ENCODE measurements at places on chromosomes 7 and 10.

DNA sequence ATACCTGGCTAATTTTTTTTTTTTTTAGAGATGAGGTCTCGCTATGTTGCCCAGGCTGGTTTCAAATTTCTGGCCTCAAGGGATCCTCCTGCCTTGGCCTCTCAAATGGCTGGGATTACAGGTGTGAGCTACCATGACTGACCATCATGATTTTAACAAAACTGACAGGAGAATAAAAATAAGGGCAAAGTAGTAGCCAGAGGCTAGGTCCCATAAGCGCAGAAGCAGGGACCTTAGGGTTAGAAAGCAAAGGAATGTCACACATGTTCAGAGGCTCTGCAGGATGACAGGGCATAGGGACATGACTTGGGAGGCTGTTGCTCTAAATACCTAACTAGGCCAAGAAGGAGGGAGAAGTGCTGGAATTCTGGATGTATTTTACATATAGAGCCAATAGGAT is 5.1 kb upstream of the LIMK1 start:
- no peak for DNase-seq

- no peak for DNase-seq
Observed at GRCh38 chr7:135322571-135323340, 89.1 kb downstream of the STRA8 start.

DNA sequence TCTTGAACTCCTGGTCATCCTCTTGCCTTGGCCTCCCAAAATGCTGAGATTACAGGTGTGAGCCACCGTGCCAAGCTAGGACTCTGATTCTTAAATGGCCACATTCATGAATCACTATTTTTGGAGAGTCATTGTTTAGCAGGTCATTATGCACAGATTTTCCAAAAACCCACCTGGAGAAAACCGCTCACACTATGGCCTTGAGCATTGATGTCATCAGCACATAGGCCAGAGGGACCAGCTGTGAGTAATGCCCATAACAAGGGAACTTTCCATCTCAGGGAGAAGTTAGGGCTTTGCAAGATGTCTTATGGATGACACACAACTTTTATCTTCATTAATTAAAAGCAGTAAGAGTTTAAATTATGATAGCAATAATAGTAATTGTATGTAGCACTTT is 86.4 kb upstream of the KIF5B start:
- DNase-seq, result no peak

- DNase-seq, result no peak
Observed at GRCh38 chr7:23680414-23681405, 711 bp downstream of the FAM221A start.

DNA sequence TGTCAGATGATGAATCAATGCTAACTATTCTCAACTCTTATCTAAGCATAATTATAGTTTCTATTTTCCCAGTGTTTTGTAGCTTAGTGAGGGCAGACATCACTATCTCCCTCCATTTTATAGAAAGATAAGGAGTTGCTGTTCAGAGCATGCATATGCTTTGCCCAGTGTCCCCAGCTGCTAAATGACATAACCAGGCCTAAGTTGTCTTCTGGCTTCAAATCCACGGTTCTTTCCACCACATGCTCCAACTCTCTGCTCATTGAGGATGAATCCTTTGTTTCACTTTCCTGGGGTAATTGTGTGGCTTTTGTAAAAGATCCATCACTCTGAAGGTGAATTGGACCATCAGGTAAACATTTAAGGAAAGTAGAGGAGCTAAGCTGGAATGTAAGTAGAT is 134.0 kb downstream of the SNX10 start:
- DNase-seq, result no peak

DNA sequence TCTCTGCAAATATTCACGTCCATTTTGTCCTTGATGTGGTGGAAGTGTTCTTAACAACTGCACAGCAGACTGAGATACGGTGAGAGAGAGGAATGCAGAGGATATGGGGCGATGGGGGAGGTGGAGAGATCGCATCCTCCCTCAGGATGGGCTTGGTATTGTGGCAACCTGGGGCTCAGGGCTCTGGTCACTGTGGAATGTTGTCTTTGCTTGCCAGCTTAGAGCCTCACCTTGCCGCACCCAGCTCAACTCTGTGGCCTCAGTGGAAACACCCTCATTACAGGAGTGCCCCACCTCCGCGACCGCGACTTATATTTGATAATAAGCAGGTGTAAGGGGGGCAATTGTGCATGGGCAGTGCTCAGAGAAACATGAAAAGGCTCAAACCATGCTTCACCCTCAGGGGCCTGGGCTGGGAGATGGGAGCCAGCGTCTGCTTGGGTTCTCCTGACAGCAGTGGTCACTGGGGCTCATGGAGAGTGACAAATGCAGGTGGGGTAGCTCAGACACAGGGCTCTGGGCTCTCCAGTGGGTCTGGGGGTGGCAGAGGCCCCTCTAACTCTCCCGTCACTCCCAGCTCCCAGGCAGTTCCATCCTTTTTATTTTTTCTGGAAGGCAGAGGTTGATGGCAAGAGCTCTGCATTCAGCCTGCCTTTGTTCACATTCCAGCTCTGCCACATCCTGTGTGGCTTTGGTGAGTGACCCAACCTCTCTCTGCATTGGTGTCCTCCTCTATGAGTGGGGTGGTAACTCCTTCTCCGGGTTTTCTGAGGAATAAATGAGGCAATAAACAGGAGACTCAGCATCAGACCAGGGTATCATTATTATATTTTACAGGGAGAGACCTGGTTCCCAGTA is 43.1 kb upstream of the EMX2 start:
- no peak for DNase-seq

DNA sequence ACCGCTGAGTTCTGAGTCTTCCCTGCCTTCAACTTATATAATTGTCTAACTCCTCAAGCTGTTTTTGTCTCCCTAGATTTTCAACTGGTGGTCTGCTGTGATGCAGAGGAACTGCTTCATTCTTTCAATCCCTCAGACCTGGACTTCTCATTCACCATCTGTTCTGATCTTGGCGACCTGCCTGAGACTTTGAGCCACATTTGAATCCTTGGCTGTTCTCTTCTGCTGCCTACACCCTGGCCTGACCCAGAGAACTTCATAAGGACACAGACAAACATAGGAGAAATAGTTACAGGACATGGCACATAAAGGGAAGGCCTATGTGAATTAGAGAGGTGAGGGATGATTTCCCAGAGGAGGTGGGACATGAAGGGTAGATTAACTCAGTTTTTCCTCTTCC is 326.7 kb downstream of the PTEN start:
- DNase-seq, result no peak

- no peak for DNase-seq
Observed at GRCh38 chr7:13933091-13933490, 56.4 kb downstream of the ETV1 start.

DNA sequence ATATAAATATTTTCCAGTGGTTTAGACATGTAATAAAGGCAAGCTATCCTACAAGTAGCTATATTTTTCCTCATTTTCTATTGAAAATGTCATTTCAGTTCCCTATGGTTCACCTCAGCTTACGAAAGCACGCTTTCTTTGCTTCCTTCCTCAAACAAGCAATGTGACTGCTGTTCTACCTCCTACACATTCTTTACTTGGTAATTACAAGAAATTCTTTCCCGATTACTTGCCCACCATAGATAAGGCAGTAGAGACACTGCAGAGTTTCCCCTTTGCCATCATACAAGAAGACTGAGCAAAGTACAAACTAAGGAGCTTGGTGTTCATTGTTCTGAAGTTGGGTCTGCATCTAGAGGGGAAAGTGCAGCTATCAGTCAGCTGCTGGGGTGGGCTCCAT is 249.4 kb downstream of the CRPPA start:
- DNase-seq, result no peak

GRCh38 chr7:131839967-131840690 is 283.7 kb upstream of the PODXL start:
- DNase-seq, result no peak

GRCh38 chr7:27771111-27771510 is 31.1 kb downstream of the TAX1BP1 start:
- no peak for DNase-seq

GRCh38 chr10:43057831-43058340 is 19.0 kb upstream of the RET start:
- DNase-seq, result no peak

DNA sequence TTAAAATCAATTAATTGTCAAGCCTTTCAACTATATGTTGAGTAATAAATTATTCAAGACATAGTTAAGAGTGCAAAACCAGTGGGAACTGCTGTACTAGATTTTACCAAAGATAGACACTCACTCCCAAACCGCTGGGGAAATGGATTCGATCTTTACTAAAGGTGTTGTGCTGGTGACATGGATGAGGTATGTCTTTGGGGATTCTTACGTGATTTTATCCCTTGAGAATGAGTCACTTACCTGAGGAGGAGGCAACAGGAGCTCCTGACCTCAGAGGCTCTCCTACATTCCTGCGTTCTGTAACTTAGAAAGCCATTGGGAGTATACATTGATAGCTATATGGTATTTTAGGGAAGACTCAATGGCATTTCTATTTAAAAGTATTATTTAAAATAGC is 165.5 kb downstream of the PKD1L1 start:
- DNase-seq, result no peak

DNA sequence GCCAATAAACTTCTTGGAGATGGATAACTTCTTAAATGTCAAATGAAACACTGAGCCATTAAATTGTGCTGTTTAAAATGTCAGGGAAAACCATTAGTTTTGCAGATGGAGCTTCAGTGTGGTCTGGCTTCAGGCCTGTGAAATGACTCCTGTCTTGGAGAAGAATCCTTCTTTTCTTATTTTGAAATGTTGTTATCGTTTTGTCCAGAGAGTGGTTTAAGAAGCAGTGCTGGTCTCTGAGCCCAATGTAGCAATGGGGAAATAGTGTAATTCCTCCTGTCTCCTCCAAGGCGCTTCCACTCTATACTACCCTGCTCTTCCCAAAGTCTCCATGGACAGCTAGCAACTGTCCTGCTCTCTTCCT is 177.6 kb downstream of the REEP3 start:
- no peak for DNase-seq

DNA sequence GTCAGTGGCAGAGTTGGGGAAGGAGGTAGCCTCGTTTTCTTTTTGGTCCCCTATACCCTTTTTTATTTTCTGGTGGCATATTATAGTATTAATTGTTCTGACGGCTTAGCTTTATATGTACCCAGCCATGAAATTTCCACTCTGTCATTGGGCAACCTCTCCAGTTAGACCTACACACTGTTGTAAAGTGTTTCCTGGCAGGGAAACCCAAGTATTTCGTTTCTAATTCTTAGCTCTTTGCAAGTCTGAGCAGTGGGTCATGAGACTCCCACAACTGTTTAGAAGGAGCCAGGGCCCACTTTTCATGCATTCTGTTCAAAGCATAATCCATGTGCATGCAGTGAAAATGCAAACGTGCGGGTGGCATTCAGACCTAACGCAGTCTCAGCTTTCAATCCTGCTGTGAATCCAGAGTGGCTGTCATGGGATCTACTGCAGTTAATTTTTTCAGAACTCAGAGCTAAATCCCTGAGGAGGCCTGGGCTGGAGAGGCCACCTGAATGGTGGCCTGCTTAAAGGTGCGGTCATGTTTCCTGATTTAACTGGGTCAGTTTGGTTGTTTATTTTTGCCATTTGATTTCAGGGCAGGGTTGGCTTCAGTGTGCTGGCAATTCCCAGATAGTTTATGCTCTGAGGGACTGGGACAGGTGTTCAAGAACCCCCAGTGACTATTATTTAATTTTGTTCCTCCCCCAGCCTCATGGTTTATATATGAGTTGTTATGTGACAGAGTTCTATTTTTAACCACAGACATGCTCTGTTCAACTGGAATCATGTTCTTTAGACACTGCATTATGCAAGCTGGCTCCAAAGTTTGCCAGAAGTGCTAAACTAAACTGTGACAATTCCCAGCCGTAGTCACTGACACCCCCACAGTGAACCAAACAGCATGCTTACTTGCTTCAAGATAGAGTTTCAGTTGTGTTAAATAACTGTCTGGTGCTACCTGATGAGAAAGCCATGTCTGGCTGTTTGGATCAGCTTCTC is 27.4 kb upstream of the SYPL1 start:
- no peak for DNase-seq

GRCh38 chr7:127189886-127190285 is 62.9 kb downstream of the GRM8 start:
- DNase-seq, result no peak

DNA sequence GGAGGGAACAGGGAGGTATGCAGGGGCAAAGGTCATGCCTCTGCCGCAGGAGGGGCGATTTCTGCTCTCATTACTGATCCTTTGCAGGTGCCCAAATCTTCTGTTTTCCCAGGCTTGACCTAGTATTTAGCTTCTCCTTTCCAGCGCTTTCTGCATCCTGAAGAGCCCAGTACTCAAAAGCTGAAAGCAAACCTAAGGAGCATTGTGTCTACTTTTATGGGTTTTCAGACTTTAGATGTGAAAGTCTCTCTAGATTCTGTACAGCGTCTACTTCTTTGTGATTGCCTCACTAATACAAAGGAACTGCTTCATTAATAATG is 560 bp downstream of the GBF1 start:
- no peak for DNase-seq

DNA sequence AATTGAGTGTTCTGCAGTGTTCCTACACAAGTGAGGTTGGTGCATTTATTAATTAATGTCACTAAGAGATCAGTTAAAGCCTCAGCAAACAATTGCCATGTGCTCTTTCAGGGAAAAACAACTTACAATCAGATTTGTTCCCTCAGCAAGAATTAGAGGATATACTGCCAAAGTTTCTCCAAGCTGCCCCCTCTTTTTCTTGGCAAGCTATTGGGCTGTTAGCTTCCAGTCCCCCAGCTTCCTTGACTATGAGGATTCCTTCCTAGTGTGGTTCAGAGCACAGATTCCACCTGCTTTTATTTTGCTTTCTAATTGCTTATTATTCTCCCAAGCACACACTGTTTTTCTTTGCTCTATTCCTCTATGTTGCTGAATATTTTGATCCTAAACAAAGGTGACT is 112.7 kb downstream of the RBM20 start:
- no peak for DNase-seq

DNA sequence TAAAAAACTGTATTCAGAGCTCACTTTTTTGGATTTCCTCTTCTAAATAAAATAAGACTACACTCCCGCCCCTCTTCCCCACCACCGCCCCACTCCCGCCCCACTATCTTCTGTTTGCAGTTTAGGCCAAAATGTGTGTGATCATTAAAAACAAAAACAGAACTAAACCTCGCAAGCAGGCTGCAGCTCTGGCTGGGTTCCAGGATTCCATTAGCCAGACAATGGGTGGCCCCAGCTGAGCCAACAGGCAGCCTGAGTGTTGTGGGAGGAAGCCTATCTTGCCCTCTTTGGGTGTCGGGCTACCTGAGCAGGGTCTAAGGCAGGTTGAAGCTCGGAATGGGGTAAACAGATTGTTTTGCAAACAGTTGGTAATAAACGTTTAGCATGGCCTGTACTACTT is 41.7 kb downstream of the ARL4A start:
- no peak for DNase-seq

DNA sequence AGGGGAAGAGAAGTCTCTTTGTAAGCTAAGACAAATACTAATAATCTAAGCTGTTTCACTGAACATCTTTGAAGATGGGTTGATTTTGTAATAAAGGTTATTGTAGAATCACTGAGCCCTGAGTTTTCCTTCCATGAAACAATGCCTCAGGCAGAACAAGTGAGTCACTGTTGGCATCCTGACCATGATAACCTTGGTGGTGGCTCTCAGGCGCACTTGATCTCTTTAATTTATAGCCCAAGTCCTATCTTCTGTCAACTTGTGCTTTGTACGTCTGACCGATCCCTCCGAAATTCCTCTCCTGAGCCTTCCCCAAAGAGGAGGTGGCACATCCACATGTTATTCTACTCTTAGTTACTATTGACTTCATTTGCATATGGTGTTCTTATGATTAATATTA is 812.9 kb downstream of the REEP3 start:
- DNase-seq, result no peak
